ENCODE measurements at places on chromosomes 11 and 22.

DNA sequence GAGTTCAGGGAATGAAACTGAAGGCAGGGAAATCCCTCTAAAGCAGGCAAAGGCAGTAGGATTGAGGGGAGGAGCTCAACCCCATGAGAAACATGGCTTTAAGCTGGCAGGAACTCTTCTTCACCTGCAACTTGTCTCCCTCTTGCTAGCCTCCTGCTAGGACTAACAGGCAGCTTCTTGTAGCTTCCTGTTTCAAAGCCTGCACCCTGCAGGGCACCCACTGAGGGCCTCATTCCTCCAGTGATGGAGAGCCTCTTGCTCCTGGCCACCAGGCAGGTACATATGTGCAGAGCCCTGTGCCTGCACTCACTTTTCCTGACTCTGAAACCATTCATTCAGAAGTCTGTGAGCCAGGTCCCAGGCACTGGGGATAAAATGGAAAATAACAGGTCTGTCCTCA, 137.0 kb downstream of the SERGEF start:
- no peak for DNase-seq

- no peak for DNase-seq
These were observed 30.0 kb upstream of the FLI1 start for GRCh38 chr11:128663824-128664223.

DNA sequence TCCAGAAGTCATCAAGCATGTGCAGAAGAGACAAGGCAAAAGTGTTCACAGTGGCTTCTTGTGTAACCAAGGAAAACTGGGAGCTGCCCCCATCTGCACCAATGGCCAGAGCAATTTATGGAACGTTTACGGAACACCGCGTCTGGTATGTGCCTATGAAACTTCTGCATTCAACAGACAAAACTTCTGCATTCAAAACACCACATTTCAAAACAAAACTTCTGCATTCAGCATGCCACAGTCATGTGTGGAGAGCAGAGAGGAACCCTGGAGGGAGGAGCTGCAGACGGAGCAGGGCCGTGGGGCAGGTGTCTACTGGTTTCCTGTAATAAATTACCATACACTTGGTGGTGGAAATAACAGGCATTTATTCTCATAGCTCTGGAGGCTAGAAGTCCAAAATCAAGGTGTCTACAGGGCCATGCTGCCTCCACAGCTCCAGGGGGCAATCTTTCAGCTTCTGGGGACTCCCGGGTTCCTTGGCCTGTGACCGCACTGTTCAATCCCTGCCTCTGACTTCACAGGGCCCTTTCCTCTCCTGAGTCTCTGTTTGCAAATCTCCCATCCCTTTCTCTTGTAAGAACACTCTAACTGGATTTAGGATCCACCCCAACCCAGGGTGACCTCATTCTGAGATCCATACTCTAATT, 32.2 kb downstream of the RPL3 start:
- DNase-seq: no peak

DNA sequence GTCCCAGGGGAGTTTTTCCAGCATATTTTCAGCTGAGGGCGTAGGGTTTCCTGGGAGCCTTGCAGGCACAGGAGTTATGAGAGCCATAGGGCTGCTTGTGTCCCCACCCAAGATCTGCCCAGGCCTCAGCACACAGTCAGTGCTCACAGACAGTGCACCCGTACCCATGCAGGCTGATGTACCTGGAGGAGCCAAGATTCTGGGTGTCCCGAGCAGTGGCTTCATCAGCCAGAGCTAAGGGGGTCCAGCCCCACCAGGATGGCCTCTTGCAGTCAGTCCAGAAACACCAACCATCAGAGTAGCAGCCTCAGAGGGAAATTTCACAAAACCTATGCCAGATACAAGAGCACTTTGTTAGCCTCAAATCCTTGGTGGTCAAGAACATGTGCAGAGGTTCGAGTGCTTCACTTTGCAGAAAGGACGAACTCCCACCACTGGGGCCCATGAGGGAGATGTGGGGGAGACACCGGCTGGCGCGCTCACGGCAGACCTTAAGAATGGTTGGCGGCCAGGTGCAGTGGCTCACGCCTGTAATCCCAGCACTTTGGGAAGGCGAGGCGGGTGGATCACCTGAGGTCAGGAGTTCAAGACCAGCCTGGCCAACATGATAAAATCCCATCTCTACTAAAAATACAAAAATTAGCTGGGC, 43.8 kb upstream of the RTL6 start:
- DNase-seq: no peak

DNA sequence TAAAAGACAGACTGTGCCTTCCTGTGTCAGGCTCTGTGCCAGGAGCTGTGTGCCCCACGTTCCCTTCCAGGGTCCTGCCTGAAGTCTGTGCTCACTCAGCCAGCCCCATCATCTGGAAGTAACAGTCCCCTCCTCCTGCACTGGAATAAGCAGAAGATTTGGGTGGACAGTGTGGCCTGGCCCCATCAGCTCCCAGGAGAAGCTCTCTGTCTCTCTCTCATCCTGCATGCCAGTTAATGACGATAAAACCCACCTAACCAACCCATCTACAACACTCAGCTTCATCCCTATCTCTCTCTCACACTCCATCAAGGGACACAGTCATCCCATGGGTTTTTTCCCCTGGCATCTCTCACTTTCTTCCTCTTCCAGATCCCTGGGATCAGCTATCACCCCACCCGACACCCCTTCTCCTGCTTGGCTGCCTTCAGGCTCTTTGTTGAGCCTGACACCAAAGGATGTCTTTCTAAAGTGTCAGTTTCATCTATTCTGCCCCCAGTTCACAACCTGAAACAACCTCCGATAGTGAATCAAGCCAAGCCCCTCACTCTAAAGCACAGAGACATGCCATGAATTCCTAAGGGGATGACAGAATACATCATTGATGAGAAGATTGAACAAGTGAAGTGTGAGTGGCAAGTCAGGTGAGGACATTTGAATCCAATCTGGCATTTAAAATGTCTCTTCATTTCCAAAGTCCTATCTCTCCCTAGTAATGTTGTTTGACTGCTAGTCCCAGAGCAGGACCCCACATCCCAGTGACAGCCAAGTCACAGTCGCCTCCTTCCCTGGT, 91.4 kb upstream of the TOP3B start:
- DNase-seq: no peak

DNA sequence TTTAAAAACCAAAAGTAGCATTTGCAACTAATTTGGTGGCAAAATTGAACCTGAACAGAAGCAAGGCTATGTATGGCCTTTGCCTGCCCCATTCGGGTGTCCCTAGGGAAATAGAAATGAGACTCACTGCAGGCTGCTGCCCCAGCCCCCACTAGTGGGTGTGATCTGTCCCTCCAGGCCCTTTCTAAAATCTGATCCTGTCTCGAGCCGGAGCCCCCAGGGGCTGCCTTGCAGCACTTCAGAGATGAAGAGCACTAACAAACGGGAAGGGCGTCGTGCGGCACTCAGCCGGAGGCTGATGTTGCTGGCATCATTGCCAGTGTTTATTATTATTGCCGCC, 43.2 kb downstream of the CD82 start:
- no peak for DNase-seq
